LoVo (cell line): ENCODE measurements at places on chromosomes 1 and 21.

- DNase-seq, result no peak
These were observed 80.8 kb downstream of the SLC45A1 start for GRCh38 chr1:8398677-8399076.

- peak; percentile 45 for DNase-seq
These were observed 22.9 kb downstream of the S1PR1 start for GRCh38 chr1:101259744-101260148.

- DNase-seq, result no peak
These were observed 10.8 kb downstream of the IPO13 start for GRCh38 chr1:43957407-43958040.

- no peak for DNase-seq
These were observed 10.4 kb downstream of the ZNF697 start for GRCh38 chr1:119637710-119638109.

DNA sequence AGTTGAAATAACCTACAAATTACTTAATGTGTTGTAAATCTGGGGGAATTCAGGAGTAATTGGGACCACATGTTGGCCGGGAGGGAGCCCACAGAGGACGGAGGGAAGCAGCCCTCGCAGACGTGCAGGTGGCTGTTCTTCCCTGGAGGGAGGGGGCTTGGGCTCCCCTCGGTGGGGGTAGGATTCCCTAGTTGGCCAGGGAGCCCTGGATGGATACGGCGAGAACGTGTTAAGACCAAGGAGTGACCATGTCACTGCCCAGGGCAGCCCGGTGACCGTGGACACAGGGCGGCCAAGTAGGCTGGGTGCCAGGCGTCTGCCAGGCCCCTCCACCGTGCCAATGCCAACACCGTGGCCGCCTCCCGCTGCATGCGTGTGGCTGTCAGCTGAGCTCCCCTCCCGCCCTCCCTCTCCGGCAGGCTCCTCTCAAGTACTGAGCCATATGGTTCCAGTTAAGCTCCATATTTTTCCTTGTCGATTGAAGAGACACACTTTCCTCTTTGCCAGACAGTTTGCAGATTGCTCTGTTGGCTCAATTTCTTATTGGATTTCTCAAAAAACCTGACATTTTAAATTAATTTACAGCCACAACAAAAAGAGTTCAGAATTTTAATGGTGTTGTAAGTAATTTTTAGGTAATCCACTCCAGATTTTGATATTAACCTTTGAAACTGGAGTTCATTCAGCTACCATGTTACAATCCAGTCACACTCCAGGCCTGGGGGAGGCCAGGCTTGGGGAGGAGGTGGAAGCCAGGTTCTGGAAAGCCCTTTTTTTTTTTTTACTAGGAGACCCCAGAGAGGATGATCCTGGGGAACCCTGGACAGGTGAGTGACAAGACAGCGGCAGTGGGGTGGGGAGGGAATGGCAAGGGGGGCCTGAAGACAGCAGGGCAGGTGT is 71.2 kb downstream of the CASZ1 start:
- DNase-seq, result no peak

DNA sequence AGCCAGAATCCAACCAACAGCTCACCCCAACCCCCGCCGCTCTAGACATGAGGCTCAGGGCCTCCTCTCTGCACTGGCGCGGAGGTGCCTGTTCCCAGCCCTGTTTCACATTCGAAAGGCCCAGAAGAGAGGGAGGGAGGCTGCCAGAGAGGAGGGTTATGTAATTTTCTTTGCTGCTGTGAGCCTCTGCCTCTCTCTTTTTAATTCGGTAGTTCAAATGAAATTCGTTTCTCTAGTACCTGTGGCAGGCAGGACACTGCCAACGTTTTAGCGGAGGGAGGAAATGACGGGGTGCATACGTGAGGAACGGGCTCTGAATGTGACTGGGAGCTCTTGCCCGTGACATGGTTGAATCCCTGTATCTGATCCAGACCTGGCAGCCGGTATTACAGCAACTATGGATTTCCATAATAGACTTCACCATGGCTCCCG is 9.4 kb downstream of the PRDM16 start:
- no peak for DNase-seq

- peak; percentile 16 for DNase-seq
These were observed 306.2 kb downstream of the NFIA start for GRCh38 chr1:61388566-61388965.

DNA sequence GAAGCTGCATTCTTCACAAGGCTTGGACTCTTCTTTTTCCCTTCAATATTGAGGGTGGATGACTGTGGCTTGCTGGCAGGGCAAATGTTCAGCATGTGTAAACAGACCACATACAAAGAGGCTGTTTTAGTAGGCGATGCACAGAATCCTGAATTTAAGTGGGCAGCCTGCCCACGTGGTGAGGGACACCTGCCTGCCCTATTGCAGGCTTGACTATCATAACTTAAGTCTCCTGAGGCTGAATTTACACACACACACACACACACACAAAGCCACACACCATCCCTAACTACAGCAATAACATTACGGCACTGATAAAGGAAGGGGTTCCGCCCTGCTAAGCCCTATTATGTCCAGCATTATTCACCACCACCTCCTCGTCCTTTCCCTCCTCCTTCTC is 15.9 kb downstream of the SYT2 start:
- DNase-seq, result no peak

- DNase-seq, result no peak
These were observed 94.4 kb upstream of the FGGY start for GRCh38 chr1:59202455-59202854.

DNA sequence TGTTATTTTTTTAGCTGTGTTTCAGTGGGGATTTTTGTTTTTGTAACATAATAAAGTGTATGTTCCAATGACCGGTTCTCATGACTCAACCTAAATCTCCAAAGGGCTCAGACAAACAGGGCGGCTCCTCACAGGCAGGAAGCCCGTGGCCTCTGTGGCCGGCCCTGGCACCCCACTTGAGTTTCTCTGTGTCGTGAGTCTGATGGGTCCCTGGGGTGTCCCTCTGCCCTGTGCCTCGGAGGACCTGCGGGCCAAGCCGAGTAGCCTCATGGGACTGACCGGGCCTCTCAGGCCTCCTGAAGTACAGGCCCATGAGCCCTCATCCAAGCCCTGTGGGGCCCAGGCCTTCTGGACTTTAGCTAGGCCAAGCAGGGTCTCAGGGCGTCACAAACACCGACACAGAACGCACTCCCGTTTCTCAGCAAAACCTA is 16.1 kb upstream of the CCDC27 start:
- DNase-seq, result no peak

- DNase-seq, result no peak
These were observed 5.5 kb upstream of the TRAPPC10 start for GRCh38 chr21:44006656-44007055.

- DNase-seq, result no peak
These were observed 81.2 kb downstream of the SIPA1L2 start for GRCh38 chr1:232548691-232549090.

DNA sequence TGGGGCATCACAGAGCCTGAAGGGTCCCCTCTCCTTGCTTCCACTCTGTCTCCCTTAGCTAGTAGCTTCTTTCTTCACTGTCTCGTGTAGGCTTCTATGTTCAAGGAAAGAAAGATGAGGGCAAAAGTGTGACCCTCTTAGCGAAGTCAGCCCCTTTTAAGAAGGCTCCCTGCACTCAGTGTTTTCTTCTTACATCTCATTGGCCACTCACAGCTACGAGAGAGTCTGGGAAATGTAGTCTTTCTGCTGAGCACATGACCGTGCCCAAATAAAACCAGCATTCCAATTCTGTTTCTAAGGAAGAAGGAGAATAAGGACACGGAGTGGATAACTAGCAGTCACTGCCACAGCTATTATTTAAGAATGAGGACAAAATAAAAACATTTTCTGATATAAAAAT is 104.9 kb upstream of the TNR start:
- no peak for DNase-seq

GRCh38 chr1:184118046-184118445 is 66.5 kb downstream of the TSEN15 start:
- DNase-seq, result no peak

GRCh38 chr1:235791532-235792060 is 75.1 kb downstream of the LYST start:
- DNase-seq, result peak; percentile 42

DNA sequence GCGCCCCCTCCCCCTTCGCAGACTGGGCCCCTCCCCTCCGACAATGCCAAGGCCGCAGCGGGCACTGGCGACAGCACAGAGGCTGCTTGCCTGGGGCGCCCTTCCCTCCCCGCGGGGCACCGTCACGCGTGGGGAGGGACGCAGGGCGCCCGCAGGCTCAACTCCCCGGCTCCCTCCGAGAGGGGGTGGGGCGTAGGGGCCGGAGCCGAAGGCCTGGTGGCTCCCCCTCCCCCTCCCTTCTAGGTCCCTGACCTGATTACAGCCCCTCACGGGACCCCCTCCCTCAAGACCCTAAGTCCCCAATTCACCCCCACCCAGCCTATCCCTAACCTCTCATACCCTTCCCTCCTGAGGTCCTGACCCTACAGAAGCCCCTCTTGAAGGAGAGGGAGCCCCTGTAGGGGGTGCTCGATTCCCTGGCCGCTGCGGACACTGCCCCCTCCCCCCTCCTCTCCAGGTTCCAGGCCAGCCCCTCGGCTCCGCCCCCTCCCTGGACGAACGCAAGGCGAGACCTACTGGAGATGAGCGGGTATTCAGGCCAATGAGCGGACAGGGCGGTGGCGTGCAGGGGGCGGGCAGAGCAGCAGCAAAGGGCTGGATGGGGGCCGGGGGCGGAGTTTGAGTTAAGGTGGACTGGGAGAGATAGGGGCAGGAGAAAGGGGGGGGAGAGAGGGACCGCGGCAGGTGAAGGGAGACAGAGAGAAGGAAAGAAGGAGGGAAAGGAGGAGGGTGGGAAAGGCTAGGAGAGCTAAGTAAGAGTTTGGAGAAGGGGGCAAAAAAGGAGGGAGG is 733 bp upstream of the ZBTB7B start:
- DNase-seq, result peak; percentile 98

DNA sequence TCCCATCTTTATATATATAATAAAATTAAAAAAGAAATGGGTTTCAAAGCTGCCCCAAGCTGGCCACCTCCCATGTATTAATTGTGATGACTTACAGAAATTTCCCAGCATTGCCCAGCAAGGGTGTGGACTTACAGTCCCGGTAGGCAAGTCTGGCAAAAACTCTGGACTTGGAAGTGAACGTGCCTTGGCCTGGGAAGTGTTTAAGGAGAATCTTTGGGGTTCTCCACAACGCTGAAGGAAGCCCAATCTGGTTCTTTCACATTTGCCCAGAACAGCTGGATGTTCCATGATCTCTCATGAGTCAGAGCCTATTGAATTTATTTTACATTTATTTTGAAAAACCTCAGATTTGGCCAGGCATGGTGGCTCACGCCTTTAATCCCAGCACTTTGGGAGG is 98.4 kb upstream of the SLC45A1 start:
- no peak for DNase-seq

GRCh38 chr1:192061556-192061955 is 96.7 kb upstream of the RGS18 start:
- no peak for DNase-seq

- no peak for DNase-seq
These were observed 19.4 kb downstream of the CERS2 start for GRCh38 chr1:150955280-150955679.

DNA sequence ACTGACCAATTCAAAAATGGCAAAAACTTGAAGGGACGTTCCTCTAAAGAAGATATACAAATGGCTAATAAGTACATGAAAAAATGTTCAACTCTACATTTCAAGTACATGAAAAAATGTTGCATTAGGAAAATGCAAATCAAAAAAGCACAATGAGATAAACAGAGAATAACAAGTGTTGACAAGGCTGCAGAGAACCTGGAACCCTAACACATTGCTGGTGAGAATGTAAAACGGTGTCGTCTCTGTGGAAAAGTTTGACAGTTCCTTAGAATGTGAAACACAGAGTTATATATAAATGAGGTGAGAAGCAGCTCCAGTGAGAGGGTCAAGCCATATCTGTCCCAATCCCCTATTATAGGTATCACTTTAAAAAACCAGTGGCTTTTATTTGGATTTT is 44.6 kb upstream of the RBM34 start:
- DNase-seq, result no peak

- DNase-seq, result peak; percentile 68
These were observed 34.0 kb downstream of the MAP3K7CL start for GRCh38 chr21:29164323-29164942.

DNA sequence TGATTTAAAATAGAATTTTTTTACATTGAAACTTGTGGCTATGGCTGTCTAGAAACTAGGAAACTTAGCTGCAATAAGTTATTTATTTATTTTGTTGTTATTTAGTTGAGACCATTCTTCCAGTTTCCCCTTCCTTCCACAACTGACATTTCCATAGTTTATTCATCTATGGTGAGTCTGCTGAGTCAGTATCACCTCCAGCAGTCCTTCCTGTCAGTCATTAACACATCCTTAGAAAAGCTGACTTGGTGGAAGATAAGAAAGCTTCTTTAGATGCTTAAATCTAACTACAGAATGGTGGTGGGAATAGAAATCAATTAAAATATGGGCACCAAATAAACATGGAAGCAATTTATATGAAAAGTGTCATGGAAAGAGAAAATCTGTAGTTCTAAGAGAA is 714.0 kb downstream of the RWDD3 start:
- DNase-seq, result no peak

DNA sequence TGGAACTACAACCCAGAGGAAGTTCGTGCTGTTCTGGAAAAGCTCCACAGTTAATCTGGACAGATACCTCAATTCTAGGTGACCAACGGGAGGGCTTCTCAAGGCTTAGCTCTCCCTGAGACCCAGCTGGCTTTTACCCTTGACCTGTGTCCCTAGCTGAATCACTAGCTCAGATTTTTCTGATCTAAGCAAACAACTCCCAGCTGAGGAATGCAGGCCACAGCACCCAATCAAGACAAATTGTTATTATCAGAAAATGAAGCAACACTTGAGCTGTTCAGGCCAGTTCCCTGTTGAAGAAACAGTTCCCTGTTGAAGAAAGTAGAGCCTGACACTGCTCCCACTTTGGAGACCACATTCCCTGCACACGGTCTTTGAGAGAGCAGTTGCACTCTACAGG is 16.0 kb downstream of the DIO1 start:
- no peak for DNase-seq

DNA sequence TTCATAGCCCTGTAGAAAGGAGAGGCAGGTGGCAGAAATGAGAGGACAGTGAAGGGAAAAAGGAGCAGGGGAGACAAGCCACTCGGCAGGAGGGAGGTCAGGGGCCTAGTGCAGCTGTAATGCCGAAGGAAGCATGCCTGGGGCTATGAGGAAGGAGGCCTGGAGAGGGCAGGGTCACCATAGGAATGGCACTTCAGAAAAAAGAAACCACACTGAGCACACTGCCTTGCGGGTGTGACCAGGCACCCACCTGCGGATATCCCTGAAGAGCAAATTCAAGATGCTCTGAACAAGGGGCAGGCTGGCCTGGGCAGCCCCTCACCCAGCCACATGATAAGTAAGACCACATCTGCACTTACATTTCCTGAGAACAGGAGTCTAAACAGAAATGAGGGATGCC is 104.7 kb downstream of the JAK1 start:
- peak; percentile 1 for DNase-seq

GRCh38 chr1:44909901-44910544 is 67.0 kb upstream of the PTCH2 start:
- no peak for DNase-seq
